ENCODE measurements at places on chromosomes 13 and 19. TPM values are rescaled to one million over a fixed set of nuclear protein-coding genes. Genes with fewer than 3 reads are reported as not detected.

The ELF1 gene
- total RNA-seq, result 36.6 TPM

The NECTIN2 gene
- 60.0 TPM for total RNA-seq

The OBI1 gene
- 9.7 TPM for total RNA-seq

The FFAR1 gene
- total RNA-seq, result not detected

The ZNF536 gene
- 11.9 TPM for total RNA-seq

The JAK3 gene
- total RNA-seq, result 6.2 TPM

The RXFP2 gene
- total RNA-seq, result not detected

The ZNF577 gene
- total RNA-seq, result 9.4 TPM

The ADAMTSL5 gene
- total RNA-seq, result 69.7 TPM

The LEUTX gene
- not detected for total RNA-seq

The IL11 gene
- not detected for total RNA-seq

The ZNF284 gene
- 1.4 TPM for total RNA-seq

The ZNF439 gene
- total RNA-seq, result 5.0 TPM

The DLL3 gene
- not detected for total RNA-seq

The KLK2 gene
- total RNA-seq, result not detected

The RNF17 gene
- total RNA-seq, result not detected

The OR10H1 gene
- total RNA-seq, result not detected

The MAMSTR gene
- total RNA-seq, result 3.2 TPM

The PINLYP gene
- total RNA-seq, result 1.7 TPM

The ATP4B gene
- not detected for total RNA-seq

The CACNG8 gene
- 0.11 TPM for total RNA-seq

The AMER2 gene
- total RNA-seq, result not detected

The CD37 gene
- 4.8 TPM for total RNA-seq

The RBM42 gene
- 56.2 TPM for total RNA-seq

The RASIP1 gene
- 13.6 TPM for total RNA-seq

The AP2S1 gene
- total RNA-seq, result 77.3 TPM

The TBC1D17 gene
- 48.0 TPM for total RNA-seq

The IGFL3 gene
- not detected for total RNA-seq

The SHISA7 gene
- not detected for total RNA-seq

The TEX26 gene
- not detected for total RNA-seq

The CBARP gene
- total RNA-seq, result 1.9 TPM
